ENCODE measurements at places on chromosomes 2 and 18.
A peak's percentile ranks its signal among the peaks of the same experiment; 100 is the strongest.

DNA sequence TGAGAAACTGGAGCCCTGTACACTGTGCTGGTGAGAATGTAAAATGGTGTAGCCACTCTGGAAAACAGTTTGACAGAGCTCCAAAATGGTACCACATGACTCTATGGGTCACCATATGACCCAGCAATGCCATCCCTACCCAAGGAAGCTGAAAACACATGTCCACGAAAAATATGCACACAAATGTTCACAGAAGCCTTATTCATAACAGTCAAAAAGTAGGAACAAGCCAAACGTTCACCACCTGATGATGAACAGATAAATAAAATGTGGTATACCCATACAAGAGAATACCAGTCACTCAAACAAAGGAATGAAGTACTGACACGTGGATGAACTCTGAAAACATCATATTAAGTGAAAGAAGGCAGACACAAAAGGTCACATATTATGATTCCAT is 4.6 kb downstream of the AFG3L2 start:
- no peak for DNase-seq

GRCh38 chr2:212176151-212176550 is 362.5 kb downstream of the ERBB4 start:
- no peak for DNase-seq

DNA sequence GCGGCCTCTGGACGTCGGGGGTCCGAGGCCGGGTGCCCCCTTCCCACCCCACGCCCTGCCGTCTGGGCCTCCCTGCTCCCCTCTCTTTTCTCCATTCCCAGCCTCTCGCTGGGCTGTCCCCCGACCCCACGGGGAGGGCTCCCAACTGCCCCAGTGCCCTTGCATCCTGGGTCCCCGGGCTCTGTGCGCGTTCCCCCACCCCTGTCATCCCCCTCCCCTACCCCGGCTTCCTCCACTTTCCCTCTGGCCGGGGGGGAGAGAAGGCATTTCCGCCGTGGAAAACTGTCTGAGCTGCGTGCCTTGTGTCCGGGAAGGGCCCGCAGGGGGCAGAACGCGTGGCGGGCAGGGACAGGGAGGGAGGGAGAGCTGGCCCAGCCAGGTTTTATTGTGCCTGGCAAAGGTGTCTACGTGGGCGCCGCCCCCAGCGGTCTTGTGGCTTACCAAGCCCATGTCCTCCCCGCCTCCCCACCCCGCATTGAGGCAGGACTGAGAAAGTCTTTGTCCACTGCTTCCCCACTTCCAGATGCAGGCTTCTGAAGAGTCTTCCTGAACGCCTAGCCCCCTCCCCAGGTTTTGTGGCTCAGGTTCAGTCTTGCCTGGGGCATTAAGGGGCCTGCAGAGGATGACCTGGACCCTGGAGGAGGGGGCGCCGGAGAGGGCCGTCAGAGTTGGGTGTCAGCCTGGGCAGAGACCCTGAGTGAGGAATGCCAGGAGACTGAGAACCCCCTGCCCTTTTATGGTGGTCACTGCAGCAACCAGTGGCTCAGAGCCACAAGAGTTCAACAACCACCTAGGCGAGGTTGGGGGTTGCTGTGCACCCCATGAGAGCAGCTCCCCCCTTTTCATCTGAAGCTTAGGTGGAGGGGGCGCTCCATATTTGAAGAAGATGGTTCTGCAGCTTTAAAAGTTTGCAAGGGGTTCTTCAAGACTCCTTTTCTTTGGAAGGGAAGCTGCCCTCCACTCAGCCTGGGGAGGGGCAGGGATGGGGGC is 1.3 kb downstream of the ITM2C start:
- DNase-seq, result peak; percentile 45

- DNase-seq, result no peak
These were observed 52.1 kb upstream of the CTIF start for GRCh38 chr18:48486754-48487153.

- no peak for DNase-seq
These were observed 20.8 kb downstream of the SLC38A11 start for GRCh38 chr2:164934401-164935117.

DNA sequence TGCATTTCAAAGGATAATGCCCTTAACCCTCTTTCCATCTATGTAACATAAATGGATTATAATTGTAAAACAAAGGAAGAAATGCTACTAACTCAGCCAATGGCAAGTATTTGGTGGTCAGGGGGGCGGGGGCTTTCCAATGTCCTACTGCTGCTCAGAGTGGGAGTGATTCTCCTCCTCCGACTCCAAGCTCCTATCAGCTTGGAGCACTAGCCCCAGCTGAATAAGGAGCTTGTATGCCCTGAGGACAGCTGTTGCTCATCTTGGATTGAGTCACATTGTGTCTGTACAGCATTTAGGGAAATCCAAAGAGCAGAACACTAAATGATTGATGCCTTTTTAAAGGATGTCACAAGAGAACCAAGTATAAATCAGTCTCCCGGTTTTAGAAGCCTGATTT is 105.6 kb upstream of the ZNF521 start:
- no peak for DNase-seq

- no peak for DNase-seq
These were observed 35.7 kb upstream of the ST3GAL5 start for GRCh38 chr2:85924522-85924921.

DNA sequence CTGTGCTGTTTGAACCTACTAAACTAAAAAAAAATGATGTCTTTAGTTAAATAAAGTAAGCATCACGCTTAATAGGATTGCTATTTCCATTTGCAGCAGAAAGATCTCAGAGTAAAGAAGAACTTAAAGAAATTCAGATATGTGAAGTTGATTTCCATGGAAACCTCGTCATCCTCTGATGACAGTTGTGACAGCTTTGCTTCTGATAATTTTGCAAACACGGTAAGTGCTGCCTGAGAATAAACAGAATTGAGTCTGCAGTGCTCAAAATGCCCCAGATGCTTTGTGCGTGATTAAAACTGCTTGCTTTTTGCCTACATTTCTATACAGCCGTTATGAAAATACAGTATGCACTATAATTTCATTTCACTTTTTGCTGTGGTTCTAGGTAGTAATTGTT is 3.9 kb downstream of the CDCA7 start:
- no peak for DNase-seq

GRCh38 chr2:235709124-235709813 is 215.4 kb downstream of the AGAP1 start:
- DNase-seq, result no peak

GRCh38 chr2:105403783-105404698 is 5.2 kb upstream of the FHL2 start:
- DNase-seq, result no peak

DNA sequence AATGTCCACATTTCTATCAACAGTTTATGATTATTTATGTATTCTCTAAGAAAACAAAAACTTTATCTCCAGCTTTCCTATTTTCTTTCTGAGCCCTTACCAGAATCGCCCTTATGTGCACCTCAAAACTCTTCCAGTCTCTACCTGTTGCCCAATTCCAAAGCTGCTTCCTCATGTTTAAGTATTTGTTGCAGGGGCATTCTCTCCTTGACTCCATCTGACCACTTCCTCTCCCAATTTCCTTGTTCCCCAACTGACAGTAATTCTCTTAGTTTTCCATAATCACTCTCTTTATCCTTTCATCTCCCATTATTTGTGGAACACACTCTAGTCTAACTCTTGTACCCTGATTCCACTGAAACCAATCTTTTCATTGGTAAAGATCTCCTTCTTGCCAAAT is 105.4 kb upstream of the RBBP8 start:
- no peak for DNase-seq

DNA sequence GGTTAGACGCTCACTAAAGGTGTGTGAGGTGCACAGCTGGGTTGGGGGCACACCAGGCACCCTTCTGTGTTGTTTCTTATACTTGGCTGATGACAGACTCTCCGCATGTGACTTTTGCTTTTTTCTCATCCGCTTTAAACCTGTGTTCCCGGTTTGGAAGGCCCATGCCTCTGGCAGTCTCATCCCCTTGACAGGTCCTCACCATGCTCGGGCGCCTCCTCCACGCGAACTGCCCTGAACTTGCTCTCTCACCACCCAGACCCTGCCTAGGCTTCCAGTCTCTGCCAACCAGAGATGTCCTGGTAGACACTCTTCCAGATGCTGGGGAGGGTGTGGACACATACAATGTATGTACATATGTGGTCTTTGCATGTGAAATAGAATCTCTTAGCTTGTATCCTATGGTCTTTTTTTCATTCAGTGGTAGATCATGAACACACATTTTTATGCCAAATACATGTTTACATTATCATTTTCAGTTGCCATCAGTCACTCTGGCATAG is 79.8 kb downstream of the LIMS1 start:
- DNase-seq, result no peak

DNA sequence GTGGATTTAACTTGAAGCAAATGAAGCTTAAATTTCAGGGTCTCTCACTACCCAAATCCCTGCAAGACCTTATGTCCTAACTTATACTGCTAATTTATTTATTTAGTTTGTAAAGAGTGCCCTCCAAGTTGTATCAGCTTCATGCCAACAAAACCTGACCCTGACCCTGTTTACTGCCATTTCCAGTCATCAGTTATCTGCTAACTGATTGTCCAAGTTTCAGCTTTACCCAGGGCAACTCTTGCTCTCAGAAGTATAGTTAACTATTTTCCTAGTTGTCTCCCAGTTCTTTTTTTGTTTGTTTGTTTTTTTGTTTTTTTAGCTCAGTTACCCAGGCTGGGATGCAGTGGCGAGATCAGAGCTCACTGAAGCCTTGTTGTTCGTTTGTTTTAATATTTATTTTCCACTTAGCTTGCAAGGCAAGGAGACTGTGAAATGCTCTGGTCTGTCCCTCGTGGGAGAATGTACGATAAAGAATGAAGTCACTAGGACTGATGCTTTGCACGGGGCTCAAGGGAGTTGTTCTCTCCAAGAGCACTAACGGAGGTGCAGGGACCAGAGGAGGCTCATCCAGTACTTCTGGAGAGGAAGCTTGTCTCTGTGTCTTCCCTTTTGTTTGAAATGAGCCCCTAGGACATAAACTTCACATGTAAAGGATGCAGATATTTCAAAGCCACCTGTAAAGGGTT is 35.3 kb downstream of the MYOM1 start:
- no peak for DNase-seq

DNA sequence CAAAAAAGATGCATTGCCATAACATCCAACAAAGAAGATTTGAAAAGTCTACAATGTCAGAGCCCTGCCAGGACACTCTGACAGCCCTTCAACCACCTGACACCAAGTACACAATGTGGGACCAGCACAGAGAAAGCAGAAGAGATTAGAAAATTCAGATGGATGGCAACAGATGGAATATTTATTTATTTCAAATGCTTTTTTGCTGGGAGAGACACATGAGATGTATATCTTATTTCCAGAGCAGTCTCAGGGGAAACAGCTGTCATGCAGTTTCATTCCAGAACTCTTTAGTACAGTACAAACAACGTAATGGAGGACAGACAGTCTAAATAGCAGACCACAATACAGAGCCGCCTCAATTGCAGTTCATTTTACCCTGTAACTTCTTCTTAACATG is 110.1 kb downstream of the MAIP1 start:
- DNase-seq, result no peak

GRCh38 chr2:188114014-188114413 is 177.7 kb upstream of the GULP1 start:
- DNase-seq, result no peak

GRCh38 chr2:85958731-85959130 is 69.9 kb upstream of the ST3GAL5 start:
- DNase-seq, result no peak

GRCh38 chr2:83517727-83518368 is 941.2 kb downstream of the SUCLG1 start:
- no peak for DNase-seq

DNA sequence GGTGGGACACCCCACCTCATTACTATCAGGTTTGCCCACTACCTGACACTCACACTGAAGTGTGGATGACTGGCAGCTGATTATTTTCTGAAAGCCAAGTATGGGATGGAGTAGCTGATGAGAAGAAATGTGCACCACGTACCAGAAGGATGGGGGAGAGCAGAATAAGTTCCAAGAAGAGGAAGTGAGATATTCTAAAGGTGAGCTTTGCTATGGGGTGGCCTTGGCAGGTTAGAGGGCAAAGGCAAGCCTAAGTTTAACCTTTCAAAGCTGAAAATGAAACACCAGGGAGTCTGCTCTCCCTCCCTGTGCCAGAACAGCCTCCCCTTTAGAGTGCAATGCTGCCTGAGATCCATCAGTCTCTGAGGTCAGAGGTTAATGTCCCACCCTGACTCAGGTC is 196.1 kb upstream of the OSR1 start:
- DNase-seq, result no peak

DNA sequence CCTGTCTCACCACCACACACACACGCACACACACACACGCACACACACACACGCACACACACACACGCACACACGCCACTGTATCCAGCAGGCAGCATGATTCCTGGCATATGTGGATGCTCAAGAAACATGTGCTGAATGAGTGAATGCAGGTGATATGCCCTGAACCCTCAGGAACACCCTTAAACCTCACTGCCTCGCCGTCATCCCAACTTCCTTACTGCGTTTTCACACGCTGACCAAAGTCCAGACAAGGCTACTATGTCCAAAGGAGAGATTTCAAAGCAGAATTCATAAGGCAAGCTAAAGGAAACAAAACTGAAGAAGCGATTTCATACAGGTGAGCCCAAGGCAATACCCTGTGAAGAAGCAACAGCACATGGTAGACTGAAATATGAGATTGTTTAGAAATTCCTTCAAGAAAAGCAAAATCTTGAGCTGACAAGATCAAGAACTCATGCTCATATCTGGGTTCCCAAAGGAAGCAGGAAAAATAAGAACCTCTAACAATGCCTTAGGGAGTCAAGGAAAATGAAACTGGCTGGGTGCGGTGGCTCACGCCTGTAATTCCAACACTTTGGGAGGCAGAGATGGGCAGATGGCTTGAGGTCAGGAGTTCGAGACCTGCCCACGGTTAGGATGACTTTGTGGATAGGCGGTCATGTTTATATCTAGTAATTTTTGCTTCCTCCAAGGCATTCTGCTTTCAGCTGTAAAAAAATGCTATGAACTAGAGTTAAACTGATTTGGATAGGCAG is 69.1 kb downstream of the TNFRSF11A start:
- DNase-seq, result no peak

GRCh38 chr18:36340246-36340645 is 42.7 kb downstream of the FHOD3 start:
- no peak for DNase-seq

- no peak for DNase-seq
These were observed 16.4 kb downstream of the CRIM1 start for GRCh38 chr2:36371928-36372391.
